ENCODE measurements at places on chromosomes 5 and 9. TPM values are rescaled to one million over a fixed set of nuclear protein-coding genes. Genes with fewer than 3 reads are reported as not detected.

ABL1 gene
- polyA plus RNA-seq, result 14.1 TPM

C9orf153 gene
- polyA plus RNA-seq, result 0.04 TPM

RPS14 gene
- 2,980 TPM for polyA plus RNA-seq

DMRT2 gene
- polyA plus RNA-seq, result 0.10 TPM

KCNN2 gene
- not detected for polyA plus RNA-seq

PCDHB4 gene
- not detected for polyA plus RNA-seq

EFNA5 gene
- polyA plus RNA-seq, result 0.54 TPM

TEK gene
- 0.54 TPM for polyA plus RNA-seq

INSL6 gene
- not detected for polyA plus RNA-seq

NR4A3 gene
- not detected for polyA plus RNA-seq

SCAI gene
- polyA plus RNA-seq, result 7.2 TPM

PCDHGA8 gene
- polyA plus RNA-seq, result not detected

HEMGN gene
- polyA plus RNA-seq, result not detected

OR13C2 gene
- not detected for polyA plus RNA-seq

ACOT12 gene
- polyA plus RNA-seq, result 0.31 TPM

INSYN2B gene
- 0.01 TPM for polyA plus RNA-seq

TRPM6 gene
- 1.8 TPM for polyA plus RNA-seq

BARHL1 gene
- not detected for polyA plus RNA-seq

SKP2 gene
- 10.0 TPM for polyA plus RNA-seq

CDH18 gene
- not detected for polyA plus RNA-seq

ST8SIA4 gene
- 1.8 TPM for polyA plus RNA-seq

SOX30 gene
- polyA plus RNA-seq, result 0.15 TPM

FOXD4L6 gene
- 0.01 TPM for polyA plus RNA-seq

IL13 gene
- polyA plus RNA-seq, result not detected

PCDHGC3 gene
- 14.9 TPM for polyA plus RNA-seq

RFX3 gene
- polyA plus RNA-seq, result 0.67 TPM
